ENCODE measurements at places on chromosomes 12 and 14. TPM values are rescaled to one million over a fixed set of nuclear protein-coding genes. Genes with fewer than 3 reads are reported as not detected.

The ADCY4 gene
- total RNA-seq = 5.3 TPM

The PRPH gene
- total RNA-seq = 0.46 TPM

The IFI27L2 gene
- 223 TPM for total RNA-seq

The CAPZA3 gene
- 0.14 TPM for total RNA-seq

Data from smooth muscle cell of bladder (primary cell).